Activated T-cell treated with anti-CD3 and anti-CD28 coated beads, Interleukin-2, amount 50 U/mL, for 4 hours (primary cell): ENCODE measurements at places on chromosomes 13 and 19. TPM values are rescaled to one million over a fixed set of nuclear protein-coding genes. Genes with fewer than 3 reads are reported as not detected.

DNA sequence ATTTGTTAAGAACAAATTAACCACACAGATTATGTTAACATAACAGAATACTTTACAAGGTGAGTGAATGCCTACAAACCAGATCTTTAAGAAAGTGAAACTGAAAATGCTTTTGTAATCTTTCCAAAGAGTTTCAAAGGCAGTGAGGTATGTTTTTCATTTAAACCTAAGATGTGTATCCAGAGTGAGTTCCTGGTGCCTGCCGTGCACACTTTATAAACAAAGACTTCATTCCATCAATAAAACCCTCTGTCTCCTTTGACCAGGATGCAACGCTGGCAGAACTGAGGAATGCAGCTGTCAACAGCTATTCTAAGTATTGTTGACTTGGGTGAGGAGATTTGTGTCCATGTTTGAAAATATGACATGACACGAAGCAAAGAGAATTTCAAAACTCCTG, 344.6 kb downstream of the DNAJC15 start:
- DNase-seq, result no peak

GRCh38 chr13:106052200-106052767, 483.2 kb downstream of the EFNB2 start:
- DNase-seq, result no peak

DNA sequence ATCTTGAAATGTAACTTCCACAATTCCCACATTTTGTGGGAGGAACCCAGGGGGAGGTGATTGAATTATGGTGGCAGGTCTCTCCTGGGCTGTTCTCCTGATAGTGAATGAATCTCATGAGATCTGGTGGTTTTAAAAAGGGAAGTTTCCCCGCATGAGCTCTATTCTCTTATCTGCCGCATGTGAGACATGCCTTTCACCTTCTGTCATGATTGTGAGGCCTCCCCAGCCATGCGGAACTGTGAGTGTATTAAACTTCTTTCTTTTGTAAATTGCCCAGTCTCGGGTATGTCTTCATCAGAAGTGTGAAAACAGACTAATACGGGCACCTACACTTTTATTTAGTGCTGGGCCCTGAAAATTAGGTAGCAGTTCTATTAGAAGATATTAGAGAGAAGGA, 45.8 kb downstream of the TNFSF13B start:
- no peak for DNase-seq

DNA sequence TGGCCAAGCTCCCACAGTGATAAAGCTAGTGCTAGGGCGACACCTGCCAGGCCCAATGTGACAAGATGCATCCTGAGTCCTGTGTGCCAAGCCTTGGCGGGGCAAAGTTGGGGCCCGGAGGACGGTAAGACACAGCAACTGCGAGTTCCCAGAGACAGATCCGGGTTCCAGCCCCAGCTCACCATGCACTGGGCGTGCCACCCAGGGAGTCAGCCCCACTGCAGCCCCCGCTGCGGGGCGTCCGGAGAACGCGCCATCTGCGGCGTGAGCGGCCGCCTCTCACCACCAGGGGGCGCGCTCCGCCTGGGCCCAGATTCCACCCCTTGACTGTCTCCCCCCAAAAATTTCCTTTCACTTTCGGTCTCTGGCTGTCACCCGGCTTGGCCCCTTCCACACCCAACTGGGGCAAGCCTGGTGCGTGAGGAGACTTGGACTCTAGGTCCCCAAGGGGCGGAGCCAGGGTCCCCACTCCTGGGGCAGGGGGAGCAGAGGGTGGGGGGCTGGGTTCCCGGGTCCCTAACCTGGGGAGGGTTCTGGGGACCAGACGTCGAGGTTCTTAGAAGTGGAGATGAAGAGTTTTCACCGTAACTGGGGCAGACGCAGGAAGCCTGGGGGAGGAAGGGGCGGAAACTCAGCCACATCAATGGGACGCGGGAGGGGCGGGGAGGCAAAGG, at the start of gene FLT3LG:
Gene FLT3LG, plus strand, starts transcription at position 348 of the 674 bp plus-strand sequence. CDS start 425 bp downstream, outside the sequence.
- peak; percentile 87 for DNase-seq

DNA sequence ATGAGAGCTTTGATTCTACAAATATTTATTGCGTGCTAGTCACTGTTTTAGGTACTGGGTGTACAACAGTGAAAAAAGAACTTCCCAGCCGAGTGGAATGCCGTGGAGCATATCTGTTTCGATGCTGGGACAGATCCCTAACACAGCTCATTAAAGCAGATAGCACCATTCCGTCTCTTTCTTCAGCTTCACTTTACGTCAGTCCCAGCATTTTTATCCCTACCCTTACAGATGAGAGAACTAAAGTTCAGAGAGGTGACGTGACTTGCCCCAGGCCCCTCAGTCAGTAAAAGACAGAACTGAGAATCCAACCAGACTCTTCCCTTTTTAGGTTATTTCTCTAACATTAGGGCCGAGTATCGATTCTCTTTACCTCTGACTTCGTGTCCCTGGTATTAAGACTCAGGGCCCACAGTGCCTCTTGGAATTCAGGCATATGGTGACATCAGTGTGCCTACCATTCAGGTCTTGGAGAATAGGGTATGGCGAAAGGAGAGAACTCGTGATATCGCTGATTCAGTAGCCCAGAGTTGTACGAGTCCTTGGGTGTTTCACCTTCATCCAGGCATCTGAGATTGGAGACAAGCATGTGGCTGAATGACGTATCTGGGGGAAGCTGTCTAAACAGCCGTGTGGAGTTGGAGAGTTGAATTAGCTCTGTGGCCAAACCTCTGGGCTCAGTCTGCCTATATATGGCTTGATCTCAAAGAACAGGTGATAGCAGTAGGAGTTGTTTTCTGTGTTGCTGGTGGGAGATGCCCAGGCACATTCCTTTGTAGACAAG, 27.1 kb downstream of the ACTN4 start:
- no peak for DNase-seq

DNA sequence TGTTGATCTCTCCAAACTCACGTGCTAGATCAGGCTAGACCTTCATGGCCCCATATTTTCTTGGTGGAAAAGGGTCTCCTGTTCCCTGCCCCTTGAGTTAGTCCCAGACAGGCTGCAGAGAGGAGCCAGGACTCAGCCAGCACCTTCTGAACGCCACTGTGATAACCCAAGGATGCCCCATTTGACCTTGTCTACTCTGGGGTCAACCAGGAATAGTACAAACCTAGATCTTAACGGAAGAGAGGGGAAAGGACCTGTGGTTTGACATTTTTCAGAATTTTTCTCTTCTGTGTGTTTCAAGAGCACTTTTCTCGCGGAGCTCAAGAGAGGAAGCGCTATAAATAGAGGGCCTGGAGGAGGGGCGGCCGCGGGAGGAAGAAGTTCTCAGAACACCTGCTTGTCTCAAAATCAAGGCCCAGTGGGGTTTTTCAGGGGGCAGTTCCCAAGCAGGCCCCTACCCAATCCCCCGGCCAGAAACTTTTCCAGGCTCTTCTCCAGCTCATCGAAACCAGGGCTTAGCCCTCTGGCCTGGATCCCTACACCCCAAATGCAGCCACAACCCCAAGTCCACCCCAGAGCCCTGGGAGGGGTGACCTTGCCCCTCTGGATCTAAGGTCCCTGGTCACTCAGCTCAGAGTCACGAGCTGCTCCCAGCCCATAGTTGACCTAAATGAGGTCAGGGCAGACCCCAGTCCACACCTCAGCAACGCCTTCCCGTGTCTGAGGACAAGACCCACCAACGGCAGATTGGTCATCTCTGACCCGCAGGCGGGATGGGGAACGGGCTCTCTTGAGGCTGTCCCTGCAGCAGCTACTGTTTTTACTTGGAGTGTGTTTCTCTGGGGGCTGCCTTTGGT, 75.6 kb upstream of the TM9SF2 start:
- DNase-seq, result peak; percentile 62

- DNase-seq, result no peak
Measured at GRCh38 chr13:19658831-19659230, 25.4 kb downstream of the MPHOSPH8 start.

- peak; percentile 76 for DNase-seq
Measured at GRCh38 chr19:1266129-1266915, 2.8 kb upstream of the CIRBP start.

DNA sequence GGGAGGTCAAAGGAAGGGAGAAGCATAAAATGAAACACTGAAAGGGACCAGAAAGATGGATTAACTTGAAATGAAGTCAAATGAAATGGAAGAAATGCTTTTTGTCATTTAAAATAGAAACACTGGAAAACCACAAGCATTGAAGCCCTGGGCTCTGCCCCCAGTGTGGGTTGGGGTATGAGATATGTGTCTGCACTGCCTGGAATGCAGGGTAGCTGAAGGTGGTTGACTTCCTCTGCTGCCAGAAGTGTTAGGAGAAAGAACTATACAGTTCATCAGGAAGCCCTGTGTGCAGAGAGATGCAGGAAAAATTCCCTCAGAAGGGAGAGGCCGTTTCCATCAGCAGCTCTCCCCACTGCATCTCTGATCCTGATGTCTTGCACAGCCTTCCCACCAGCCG, 69.2 kb downstream of the DHRS12 start:
- no peak for DNase-seq

GRCh38 chr13:110294146-110294545, 12.8 kb downstream of the COL4A1 start:
- DNase-seq, result no peak

DNA sequence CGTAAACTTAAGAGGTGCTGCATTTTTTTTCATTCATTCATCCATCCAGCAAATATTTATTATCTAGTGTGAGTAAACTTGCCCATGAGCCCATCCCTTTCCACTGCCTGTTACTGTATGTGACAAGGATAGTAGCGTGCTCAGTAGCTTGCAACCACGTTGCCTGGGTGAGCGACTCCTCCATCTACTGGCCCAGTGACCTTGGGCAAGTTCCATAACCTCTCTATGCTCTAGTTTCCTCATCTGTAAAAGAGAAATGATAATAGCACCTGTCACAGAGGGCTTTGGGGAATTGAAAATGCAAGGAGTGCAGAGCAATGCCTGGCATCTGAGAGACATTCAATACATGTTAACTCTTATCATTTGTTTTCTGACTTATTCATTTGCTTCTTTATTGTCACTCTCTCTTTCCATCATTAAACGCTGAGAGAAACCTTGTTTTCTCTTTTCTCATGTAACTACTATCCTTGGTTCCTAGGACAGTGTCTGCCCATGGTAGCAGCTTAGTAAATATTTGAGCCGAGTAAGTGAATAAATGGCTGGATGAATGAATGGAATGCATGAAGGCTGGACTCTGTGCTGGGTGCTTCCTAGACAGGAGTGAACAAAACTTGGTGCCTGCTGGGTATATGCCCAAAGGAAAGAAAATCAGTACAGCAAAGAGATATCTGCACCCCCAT, 19.9 kb downstream of the LRCH1 start:
- no peak for DNase-seq

DNA sequence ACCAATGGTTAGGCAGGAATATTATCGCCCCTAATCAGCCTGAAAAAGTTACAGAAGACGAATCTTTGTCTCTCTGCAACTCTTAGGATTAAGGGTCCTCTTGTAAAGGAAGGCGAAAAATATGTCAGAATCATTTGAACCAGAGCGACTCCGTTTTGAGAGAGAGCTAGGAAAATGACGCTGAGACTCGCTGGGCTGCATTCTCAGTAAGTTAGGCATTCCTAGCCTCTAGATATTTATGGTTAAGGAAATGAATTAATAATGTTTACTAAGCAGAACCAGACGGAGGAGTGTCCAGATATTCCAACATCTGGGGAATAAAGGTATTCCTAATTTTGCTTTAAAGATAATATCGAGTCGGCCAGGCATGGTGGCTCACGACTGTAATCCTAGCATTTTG, 755 bp upstream of the ZNF726 start:
- no peak for DNase-seq

DNA sequence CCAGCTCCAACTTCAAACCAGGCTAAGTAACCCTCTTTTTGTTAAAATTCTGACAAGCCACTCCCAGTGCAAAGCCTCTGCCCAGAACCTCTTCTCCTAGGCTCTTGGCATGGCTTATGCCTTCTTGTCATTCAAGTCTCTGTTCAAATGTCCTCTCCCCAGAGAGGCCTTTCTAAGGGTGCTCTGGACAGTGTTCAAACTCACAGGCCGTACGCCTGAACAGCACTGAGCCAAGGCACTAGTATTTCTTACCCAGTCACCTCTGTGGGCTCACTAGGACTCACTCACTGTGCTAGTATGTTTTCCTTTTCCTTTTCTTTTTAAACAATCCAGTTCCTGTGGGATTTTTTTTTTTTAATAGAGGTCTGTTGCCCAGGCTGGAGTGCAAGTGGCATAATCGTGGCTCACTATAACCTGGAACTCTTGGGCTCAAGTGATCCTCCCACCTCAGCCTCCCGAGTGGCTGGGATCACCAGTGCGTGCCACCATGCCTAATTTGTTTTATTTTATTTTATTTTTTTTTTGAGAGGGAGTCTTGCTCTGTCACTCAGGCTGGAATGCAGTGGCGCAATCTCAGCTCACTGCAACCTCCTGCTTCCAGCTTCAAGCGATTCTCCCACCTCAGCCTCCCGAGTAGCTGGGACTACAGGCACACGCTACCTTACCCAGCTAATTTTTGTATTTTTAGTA, 2.3 kb upstream of the ASF1B start:
- no peak for DNase-seq

- no peak for DNase-seq
Measured at GRCh38 chr19:1606138-1606651, 933 bp upstream of the UQCR11 start.

- DNase-seq, result no peak
Measured at GRCh38 chr19:55095260-55096060, 19.8 kb downstream of the EPS8L1 start.

DNA sequence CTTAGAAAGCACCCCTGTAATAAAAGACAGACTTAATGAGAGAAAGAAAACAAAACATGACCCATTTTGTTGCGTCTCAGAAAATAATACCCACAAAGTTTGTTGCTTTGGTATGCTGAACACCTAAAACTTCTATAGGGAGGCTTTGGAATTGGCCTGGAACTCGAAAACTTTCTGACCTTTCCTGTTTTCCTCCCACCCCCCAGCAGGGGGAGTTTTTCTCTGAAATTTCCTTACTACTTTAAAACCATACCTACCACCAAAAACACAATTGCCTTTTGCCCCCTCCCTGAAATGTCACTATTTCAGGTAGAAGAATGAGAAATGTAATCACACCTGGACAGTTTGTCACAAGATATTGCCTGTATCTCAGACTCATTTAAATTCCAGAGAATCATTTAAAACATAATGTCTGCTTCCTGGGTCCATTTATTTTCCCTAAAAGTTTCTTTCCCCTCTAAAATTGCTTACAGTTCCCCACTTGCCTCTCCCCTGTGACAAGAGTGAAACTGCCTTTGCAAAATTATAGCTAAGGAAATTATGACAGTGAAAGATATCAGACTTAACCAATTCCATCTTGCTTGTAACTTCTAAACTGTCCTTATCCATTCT, 2700.2 kb downstream of the PCDH9 start:
- DNase-seq, result no peak

- DNase-seq, result peak; percentile 80
Measured at GRCh38 chr19:52095172-52096014, at the start of gene ZNF841. ZNF841 (minus strand) TSS chr19:52095765; CDS start chr19:52084801, 10,964 bp downstream.

GRCh38 chr19:1648459-1648849, 4.0 kb downstream of the TCF3 start:
- DNase-seq, result no peak

- no peak for DNase-seq
Measured at GRCh38 chr19:3163943-3164342, 14.6 kb upstream of the S1PR4 start.

GRCh38 chr19:12825254-12826131, 8.9 kb downstream of the RTBDN start:
- no peak for DNase-seq

Gene C19orf81
- not detected for total RNA-seq

Gene ZNF266
- total RNA-seq, result 21.9 TPM

Gene IGSF23
- total RNA-seq, result not detected

Gene MYDGF
- total RNA-seq, result 129 TPM

Gene ZNF460
- 52.2 TPM for total RNA-seq

Gene PROSER3
- total RNA-seq, result 33.7 TPM

Gene SOX1
- total RNA-seq, result 0.10 TPM

Gene MIPEP
- total RNA-seq, result 17.4 TPM

Gene CLEC4G
- not detected for total RNA-seq
